ENCODE measurements at places on chromosomes 2 and 18.
A peak's percentile ranks its signal among the peaks of the same experiment; 100 is the strongest.

DNA sequence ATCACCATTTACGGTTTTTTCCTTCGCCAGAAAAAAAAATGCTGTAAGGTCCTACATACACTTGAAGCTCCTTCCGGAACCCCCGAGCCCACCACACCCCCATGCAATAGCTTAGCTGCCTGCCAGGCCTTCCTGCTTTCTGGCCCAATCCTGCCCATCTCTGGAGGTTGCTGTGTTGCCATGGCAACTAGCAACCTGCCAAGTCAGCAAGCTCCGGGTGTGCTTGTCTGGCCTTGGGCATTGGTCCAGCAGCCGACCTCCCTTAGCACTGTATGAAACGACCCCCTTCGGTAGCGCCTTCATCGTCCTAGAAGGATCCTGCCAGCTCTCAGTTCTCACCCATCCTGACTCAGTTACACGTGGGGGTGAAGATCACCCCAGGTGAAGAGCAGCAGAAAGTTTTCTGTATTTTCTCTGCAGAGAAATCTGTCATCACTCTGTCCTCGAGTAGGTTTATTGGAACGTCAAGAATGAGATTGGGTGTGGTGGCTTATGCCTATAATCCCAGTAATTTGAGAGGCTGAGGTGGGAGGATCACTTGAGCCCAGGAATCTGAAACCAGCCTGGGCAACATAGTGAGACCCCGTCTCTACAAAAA is 47.4 kb upstream of the MTCL1 start:
- DNase-seq: no peak

GRCh38 chr2:69538872-69539548 is 101.8 kb upstream of the NFU1 start:
- no peak for DNase-seq

GRCh38 chr2:110115291-110116032 is at the start of gene MALL:
MALL (minus strand) TSS chr2:110115822; CDS start chr2:110115792, 30 bp downstream.
- no peak for DNase-seq

DNA sequence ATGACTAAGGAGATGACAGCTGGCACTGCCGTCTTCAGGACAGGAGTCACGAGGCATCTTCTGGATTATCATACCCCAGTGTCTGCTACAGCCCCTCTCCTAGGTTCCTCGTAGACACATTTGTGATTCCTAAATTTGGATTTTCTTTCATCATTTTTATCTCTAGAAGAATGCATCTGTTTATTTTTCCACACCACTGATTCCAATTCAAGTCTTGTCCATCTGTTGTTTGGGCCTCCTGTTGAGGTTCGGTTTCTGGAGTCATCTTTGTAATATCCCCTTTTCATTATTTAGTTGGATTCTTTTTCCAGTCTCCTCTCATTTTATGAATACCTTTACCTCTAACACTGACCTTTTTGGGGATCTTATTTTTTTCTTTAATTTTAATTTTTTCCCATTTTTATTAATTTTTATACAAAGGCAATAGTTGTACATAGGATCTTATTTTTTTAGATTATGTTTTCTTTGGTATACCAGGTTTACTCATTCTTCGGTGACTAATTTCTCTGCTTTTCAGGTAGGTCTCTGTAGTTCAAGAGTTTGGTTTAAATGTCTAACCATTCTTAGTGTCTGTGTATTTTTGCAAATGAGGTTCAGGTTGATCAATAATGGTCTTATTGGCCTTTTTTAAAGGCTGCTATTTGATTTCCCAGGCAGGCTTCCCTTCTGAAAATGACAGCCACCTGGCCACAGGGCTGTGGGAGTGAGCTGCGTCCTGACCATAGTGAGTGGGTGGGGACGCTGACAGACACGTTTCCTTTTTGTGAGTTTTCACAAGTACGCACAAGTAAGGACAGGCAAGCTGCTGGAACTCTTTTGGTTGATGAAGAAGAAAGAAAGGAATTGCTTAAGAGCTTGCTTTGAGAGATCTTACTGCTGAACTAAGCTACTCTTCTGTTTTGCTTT is 34.5 kb downstream of the FARP2 start:
- no peak for DNase-seq

- no peak for DNase-seq
Observed at GRCh38 chr2:70902067-70902442, 33.6 kb upstream of the ATP6V1B1 start.

DNA sequence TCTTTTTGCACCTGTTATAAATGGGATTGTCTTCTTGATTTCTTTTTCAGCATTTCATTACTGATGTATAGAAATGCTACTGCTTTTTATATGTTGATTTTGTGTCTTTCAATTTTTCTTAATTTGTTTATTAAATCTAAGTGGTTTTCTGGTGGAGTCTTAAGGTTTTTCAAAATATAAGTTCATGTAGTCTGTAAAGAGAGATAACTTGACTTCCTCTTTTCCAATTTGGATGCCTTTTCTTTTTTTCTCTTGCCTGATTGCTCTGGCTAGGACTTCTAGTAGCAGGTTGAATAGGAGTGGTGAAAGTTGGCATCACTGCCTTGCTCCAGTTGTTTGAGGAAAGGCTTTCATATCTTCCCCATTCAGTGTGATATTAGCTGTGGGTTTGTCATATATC is 28.6 kb upstream of the GALNT5 start:
- no peak for DNase-seq

- no peak for DNase-seq
Observed at GRCh38 chr2:162258686-162259085, 15.4 kb upstream of the FAP start.

GRCh38 chr2:145277922-145278321 is 758.0 kb upstream of the ZEB2 start:
- no peak for DNase-seq

- DNase-seq: no peak
Observed at GRCh38 chr18:28582724-28583123, 405.8 kb upstream of the CDH2 start.

- DNase-seq: no peak
Observed at GRCh38 chr2:48424356-48424755, 105.6 kb upstream of the STON1 start.

- DNase-seq: no peak
Observed at GRCh38 chr2:105371156-105371555, 27.7 kb downstream of the FHL2 start.

DNA sequence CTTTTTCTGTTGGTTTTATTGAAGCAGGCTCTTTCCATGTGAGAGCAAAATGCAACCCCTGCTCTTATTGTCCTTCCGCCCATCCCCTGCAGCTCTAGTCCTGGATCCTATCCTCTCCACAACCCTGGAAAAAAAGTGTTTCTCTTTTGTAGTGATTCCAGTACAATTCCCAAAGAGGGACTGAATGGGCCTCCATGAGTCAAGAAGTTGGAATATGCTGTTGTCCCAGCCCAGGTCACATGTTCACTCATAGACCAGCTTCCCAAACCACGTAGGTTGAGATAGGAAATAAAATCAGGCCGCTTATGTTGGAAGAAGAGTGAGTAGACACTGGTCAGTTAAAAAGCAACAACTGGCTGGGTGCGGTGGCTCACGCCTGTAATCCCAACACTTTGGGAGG is 39.4 kb downstream of the CPO start:
- no peak for DNase-seq

GRCh38 chr2:61210332-61210981 is 48.5 kb downstream of the C2orf74 start:
- no peak for DNase-seq

DNA sequence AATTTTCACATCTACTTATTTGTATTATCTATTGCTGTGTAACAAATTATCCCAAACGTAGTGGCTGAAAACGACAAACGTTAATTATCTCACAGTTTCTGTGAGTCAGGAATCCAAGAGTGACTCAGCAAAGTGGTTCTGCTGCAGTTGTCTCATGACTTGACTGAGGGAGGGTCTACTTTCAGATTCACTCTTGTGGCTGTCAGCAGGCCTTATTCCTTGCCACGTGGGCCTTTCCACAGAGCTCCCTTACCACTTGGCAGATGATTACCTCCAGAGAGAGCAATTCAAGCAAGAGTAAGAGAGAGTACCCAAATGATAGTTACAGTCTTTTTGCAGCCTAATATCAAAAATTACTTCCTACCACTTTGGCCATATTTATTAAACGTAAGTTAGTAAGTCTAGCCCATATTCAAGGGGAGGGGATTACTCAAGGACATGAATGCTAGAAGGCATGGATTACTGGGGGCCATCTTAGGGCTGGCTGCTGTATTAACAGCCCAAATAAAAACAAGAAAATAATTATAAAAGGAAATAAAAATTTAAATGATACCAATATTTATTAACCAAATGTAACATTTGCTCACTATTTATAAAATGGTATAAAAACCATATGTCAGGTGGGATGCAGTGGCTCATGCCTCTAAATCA is 48.7 kb upstream of the NBEAL1 start:
- DNase-seq: no peak

- DNase-seq: no peak
Observed at GRCh38 chr2:26605195-26605998, 35.8 kb downstream of the CIB4 start.

GRCh38 chr18:59866551-59867269 is 33.1 kb upstream of the PMAIP1 start:
- DNase-seq: no peak

DNA sequence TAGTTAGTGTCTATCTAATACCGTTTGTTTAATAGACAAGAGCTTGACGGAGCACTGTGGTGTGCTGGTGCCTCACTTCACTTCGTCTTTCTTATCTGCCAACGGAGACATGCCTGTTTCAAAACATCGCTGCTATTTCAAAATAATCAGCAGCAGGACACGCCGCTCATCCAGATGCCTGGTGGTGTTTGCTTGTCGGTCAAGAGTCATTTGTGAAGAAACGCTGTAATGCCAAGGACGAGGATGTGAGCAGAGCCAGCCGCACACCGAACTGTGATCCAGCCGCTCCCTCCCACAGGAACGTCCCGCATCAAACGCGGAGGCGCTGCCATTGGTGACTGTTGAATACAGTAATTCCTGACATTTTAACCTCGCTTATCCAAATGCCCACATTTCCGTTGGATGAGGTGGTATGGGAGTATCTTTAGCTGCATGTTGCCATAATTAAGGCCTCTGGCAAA is 432.4 kb downstream of the FBXO15 start:
- no peak for DNase-seq

- no peak for DNase-seq
Observed at GRCh38 chr18:6004119-6004518, 108.8 kb upstream of the TMEM200C start.

DNA sequence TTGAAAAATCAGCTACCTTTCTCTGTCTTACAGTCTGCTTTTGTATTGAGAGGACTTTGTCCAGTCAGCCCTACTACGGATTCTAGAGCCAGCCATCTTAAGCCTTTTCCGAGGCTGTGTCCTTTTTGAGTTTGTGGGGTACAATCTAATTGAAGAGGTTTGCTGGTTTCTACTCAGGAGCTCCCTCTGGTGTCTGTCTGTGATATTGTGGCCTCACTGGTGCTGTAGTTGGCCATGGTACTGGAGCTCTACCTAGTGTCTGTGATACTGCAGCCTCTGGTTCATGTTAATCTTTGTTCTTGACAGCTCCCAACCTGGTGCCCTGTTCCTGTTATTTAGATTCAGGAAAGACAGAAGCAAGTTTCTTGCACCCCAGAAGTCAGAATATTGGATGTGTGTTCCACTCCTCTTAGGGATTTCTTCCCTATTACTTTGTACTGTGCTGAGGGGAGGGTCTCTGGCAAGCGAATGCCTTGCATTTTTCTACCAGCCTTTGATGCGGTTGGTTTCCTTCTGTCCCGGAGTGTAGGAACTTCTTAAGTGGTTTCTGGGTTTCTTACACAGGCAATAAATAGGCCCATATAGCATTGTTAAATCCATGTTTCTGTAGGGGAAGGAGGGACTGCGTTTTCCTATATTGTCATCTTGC is 78.5 kb downstream of the ACSL3 start:
- DNase-seq: peak; percentile 38

DNA sequence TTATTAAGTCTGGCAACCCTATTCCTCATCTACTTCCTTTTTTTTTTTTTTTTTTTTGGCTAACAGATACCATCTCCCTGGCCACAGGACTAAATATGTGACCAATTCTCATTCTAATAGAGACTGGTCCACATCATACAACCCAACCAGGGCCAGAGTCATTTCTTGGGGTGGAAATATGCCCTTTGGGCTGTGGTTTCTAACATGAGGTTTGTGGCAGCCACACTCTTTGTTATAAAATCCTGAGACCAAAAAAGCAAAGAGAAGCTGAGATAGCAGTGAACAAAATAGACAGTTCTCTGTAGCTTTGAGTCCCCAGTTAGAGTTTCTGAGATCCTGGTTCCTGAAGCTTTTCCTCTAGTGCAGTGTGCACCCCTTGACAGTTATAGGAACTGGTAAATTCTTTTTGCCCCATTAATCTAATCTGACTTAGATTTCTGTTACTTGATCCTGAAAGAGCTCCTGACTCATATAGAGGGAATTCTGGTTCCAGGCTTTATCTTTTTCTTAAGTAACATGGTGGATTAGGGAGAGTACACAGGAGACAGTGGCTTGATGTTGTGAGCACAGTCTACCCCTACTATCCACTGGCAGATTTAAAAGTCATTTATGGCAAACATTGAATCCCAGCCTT is 86.8 kb downstream of the MAIP1 start:
- DNase-seq: no peak

- DNase-seq: no peak
Observed at GRCh38 chr2:100262046-100262445, 60.3 kb downstream of the LONRF2 start.

DNA sequence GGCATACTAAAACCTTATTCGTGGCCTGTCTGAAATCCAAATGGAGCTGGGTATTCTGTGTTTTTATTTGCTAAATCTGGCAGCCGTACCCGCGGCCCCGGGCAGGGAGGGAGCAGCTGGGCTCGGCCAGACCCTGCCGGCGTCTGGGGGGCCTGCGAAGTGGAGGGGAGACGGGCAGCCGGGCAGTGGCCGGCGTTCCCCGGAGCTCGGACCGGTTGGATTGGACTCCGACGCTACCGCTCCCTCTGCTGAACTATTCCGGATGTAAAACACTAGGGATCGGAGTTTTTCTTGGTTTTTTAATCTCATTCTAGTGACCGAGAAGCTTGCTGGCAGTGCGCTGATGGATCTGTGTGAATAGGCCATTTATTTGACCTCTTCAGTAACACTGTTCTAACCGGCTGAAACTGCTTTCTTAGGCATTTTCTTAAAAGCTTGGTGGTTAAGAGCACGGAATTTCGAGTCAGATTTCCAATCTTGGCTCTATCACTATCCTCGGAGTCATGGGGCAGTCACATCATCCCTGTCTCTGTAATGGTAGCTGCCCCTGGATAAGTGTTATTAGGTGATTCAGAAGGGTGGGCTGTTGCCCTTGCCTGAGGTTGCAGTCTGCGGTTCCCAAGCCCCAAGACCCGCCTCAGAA is 694 bp downstream of the UNC50 start:
- no peak for DNase-seq

DNA sequence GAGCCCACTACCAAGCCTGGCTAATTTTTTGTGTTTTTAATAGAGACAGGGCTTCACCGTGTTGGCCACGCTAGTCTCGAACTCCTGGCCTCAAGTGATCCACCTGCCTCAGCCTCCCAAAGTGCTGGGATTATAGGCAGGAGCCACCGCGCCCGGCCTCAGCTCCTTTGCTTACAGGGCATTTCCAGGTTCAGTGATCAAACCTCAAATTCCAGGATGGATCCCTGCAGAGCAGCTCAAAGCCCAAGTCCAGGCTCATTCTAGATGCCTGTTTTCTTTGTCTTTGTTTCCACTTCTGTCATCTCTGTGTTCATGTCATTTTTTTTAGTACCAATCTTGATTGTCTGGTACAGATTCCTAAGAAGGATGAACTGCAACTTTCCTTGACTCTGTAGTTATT is 41.9 kb downstream of the TNFRSF11A start:
- DNase-seq: no peak

GRCh38 chr2:109351164-109351756 is 222.3 kb downstream of the SH3RF3 start:
- no peak for DNase-seq

GRCh38 chr18:28635530-28635929 is 458.6 kb upstream of the CDH2 start:
- DNase-seq: no peak

All from T-helper 17 cell (primary cell).